ENCODE measurements at places on chromosomes 1 and 21.

- DNase-seq, result no peak
Observed at GRCh38 chr1:23524163-23524562, 6.9 kb downstream of the E2F2 start.

- no peak for DNase-seq
Observed at GRCh38 chr21:38531591-38531990, 33.3 kb upstream of the ERG start.

GRCh38 chr1:20494609-20495311 is 8.8 kb upstream of the CAMK2N1 start:
- no peak for DNase-seq

GRCh38 chr1:39683591-39684312 is 7.5 kb downstream of the HPCAL4 start:
- DNase-seq, result peak; percentile 42

- no peak for DNase-seq
Observed at GRCh38 chr1:64826991-64827390, 82.1 kb downstream of the RAVER2 start.

- no peak for DNase-seq
Observed at GRCh38 chr21:45531393-45532215, 10.6 kb downstream of the SLC19A1 start.

DNA sequence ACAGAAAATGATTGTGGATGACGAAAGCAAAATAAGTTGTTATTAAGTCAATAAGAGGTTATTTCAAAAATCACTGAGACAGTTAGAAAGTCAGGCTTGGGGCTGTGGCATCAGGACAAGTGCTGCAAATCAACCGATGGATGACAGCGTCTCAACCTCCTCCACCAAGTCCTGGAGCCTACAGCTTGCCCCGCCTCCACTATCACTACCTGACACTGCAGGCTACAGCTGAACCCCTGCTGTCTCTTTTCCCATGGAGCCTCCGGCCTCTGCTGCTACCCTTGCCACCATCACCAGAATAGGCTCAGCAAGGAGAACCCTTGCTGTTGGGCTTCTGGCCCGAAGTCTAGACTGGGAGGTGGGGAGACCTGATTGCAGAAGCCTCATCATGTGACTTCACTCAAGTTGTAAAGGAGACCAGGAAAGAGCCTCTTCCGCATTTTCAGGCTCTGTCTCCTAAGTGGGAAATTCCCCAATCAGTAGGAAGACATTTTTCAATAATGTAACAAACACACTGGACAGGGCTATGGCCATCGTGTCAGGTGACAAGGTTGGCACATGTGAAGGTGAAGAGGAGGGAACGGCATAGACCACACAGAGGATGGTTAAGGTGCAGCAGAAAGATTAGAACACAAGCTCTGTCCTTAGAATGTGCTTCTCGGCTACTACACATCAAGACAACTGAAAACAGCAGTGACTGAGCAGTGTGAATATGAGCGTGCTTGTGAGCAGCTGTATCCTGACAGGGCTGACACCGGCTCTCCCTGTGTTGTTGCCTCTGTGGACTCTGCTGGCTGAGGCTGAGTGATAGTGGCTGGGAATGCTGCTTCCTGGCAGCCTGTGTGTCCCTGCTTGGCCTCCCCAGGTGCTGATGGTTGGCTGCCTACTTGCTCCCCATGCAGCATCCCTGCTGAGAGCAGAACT is 660.7 kb downstream of the PTPRU start:
- no peak for DNase-seq

GRCh38 chr21:30337772-30338171 is 278 bp upstream of the KRTAP27-1 start:
- DNase-seq, result no peak

DNA sequence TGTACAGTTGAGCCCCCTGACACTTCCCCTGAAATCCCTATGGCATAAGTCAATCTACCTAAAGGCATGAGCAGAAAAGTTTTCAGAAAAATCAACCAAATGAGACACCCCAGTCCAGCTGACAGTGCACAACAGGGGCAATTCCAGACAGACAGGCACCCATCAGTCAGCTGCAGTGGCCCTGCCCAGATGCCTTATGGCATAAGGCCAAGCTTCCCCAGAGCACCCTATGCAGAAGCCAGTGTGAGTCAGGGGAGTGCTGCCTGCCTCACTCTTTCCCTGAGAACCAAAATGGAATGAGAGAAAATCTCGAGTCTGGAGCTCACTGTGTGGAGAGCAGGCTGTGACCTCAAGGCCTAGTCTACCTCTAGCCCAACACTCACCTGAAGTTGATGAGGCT is 38.1 kb downstream of the MRAP start:
- DNase-seq, result no peak

Data from activated CD4-positive, alpha-beta T cell treated with anti-CD3 and anti-CD28 coated beads, Interleukin-2, amount 50 U/mL, for 4 hours (primary cell).